Fibroblast of skin of abdomen (primary cell): ENCODE measurements at places on chromosomes 13 and 19.

DNA sequence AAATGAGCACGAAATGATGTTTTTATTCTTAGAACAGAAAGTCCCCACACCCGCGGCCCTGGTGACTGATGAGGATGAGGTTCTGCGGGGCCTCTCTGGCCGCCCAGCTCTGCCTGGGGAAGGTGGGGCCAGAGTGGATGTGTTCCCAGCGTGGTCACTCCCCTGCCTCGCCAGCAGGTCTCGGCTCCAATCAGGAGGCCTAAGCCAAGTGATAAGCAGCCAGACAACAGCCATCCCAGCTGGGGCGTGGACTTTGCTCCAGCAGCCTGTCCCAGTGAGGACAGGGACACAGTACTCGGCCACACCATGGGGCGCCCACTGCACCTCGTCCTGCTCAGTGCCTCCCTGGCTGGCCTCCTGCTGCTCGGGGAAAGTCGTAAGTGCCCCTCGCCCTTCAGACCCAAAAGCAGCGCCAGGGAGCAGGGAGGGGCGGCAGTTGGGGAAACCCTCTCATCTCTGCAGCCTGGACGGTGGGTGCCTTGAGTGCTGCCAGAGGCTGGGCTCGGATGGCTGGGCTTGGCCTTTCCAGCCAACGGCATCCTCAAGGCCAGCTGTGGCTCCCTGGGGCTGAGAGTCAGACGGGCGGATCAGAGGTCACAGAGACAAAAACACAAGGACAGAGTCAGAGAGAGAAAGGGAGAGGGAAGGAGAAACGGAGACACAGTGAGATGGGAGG is at the start of gene F10:
TSS of gene F10 (plus strand) at position 250 of the 676 bp plus-strand sequence. CDS start at position 307, 57 bp downstream.
- no peak for DNase-seq

GRCh38 chr13:56718791-56719190 is 421.9 kb upstream of the PRR20A start:
- DNase-seq: no peak

- DNase-seq: no peak
Measured at GRCh38 chr13:82879921-82880320, 1002.4 kb downstream of the SLITRK1 start.

GRCh38 chr19:46537136-46538097 is 41.8 kb upstream of the PNMA8B start:
- DNase-seq: no peak

DNA sequence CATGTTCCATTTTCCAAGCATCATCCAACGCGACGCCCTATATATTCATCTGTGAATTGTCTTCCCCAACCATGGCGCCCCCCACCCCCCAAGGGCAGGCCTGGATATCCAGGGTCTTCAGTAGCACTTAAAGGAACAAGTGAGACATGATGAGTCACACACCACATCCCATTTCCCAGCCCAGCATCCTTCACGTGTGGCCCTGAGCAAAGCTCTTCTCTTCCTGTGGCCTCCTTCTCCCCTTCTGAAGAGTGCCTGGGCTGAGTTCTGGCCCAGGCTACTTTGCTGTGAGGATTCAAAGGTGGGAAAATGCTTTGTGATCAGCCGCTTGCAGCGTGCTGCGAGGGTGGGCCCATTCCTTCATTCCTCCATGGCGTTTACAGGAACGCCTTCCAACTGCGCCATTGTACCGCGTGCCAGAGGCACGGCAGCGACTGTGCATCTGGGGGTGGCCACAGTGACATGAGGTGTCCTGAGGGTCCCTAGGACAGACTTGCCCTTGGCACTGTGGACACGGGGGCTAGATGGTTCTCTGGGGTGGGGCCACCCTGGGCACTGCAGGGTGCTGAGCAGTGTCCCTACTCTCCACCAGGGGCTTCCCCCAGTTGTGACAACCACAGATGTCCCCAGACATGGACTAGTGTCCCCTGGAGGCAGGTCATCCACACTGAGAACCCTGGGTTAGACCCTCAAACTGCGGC is 11.7 kb downstream of the PLIN4 start:
- DNase-seq: peak; percentile 68

- peak; percentile 50 for DNase-seq
Measured at GRCh38 chr19:41934849-41935374, 6.7 kb upstream of the ERFL start.

DNA sequence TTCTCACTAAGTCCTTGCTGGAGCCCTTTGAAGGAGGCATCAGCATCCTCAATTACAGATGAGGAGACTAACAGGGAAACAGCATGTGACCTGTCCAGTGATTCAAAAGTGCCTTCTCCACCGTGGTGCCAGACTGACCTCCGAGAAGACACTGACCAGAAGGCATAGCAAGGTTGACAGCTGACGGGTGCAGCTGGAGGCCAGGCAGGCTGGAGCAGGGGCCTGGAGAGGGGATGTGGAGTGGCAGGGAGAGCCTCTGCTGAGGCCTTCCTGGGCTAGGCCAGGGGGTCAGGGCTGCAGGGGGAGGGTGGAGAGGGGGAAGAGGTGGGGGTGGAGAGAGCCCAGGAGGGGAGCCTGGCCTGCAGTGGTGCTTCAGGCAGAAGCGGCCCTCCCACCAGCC is 66.3 kb downstream of the KCTD15 start:
- DNase-seq: no peak

GRCh38 chr19:53958168-53958571 is 4.6 kb upstream of the CACNG8 start:
- no peak for DNase-seq

DNA sequence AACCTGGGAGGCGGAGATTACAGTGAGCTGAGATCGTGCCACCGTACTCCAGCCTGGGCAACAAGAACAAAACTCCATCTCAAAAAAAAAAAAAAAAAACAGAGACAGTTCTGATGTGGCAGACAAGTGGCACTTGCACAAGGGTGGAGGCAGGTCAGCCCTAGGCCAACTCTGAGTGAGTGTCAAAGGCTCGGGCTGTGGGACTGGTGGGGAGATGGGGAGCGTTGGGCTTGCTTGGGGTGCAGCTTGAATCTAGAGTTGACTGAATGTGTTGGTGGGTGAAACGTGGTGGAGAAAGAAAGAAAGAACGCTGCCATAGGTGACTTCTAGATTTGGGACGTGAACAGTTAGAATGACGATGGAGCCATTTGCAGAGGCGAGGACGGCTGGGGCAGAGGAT is 121.3 kb upstream of the SPACA7 start:
- DNase-seq: no peak

DNA sequence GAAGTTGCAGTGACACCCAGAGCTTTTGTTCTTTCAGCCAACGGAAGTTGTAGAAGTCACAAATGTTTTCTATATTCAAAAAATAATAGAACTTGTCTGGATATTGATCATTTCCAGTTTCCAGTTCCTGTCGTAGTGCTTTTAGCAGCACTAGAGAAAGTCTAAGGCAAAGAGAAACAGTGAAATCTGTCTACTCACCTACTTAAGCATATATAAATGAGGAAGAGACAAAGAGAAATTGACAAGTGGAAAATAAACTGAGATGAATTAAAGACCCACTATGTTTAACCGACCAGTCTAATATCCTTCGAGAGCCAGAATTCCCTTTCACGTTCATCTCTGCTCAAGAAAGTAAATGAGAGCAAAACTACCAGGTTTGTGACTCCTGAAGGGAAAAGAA is 36.7 kb downstream of the DACH1 start:
- no peak for DNase-seq

GRCh38 chr13:67877031-67877430 is 646.9 kb upstream of the PCDH9 start:
- no peak for DNase-seq

DNA sequence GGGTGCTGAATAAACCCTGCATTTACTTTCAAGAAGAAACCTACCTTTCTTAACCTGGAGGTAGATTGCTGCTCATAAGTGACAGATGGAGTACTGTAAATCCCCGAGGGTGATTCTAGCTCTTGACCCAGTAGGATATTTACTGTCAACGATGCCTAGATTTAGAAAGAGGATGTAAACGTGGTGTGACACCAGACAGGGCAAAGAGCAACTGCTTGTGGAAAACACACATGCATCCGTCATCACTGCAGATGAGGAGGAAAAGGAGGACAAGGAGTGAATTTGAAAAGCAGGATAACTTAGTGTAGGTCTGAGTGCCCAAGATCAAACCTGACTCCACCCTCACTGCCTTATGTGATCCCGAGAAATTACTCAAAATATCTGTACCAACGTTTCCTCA is 9.8 kb upstream of the CLN5 start:
- no peak for DNase-seq

DNA sequence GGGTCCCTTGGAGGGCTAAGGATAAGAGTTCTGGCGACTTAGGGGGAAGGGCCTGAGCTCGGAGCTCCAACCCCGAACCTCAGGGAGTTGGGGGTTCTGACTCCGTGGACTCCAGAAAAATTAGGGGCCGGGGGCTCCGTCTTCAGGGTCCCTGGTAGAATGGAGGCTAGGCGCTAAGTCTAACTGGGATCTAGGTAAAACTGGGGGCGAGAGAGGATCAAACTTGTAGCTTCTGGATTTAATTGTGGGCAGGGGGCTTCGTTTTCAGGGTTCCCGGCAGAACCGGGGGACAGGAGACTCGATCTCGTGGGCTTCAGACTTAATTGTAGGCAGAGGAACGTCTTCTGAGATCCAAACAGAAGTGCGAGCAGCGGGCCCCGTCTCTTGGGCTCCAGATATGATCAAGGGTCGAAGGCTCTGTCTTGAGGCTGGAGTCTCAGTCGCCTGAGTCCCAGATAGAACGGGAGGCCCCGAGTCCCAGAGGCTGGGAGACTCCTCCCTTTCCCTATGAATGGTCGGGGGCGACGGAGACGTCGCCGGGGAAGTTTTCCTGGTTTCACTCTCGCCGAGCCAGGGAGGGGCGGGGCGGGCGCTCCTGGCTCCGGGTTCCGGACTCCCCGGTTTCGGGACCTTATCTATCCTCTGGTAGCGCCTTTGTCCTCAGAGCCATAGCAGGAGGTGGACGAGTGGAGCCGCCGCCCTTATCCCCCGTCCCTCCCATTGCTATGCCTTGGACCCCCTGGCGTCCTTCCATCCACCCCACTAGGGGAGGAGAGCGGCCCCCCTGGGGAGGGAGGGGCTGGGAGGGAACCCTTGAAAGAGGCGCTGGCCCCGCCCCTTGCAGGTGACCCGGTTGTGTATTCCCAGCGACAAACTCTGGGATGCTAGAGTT is 1.3 kb downstream of the NECTIN2 start:
- DNase-seq: peak; percentile 42

GRCh38 chr19:12695096-12695495 is 1.3 kb downstream of the FBXW9 start:
- DNase-seq: no peak

GRCh38 chr13:21218351-21219035 is 42.0 kb downstream of the MRPL57 start:
- no peak for DNase-seq

GRCh38 chr19:10979951-10980381 is 19.1 kb downstream of the SMARCA4 start:
- no peak for DNase-seq

- no peak for DNase-seq
Measured at GRCh38 chr19:10422046-10422461, 1.7 kb downstream of the PDE4A start.

GRCh38 chr13:44748439-44748838 is 172.3 kb upstream of the TSC22D1 start:
- DNase-seq: no peak

DNA sequence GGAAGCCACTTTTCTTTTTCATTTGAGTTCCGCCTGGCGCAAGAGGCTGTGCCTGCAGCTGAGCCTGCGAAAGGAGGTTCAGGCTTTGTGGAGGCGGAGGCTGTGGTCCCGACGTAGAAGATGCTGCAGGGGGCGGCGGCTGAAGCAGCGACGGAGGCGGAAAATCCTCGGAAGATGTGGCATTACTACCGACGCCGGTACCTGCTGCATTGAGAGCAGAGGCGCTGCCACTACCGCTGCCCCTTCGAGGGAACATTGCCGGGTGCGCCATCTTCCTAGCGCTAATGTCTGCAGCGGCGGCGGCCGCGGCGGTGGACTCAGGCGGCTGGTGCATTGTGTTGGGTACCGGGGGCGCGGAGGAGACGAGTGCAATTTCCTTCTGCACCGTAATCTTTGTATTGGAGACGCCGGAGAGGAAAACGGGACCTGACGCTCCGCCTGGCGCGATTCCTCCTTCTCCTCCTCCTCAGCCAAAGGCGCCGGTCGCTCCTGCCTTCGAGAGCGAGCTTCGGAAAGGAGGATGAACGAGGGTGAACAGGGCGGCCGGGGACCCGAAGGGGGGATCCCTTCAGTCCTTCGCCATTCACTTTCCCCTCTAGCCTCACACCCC is at the start of gene TSC22D1:
TSS of gene TSC22D1 (minus strand) at position 590 of the 610 bp plus-strand sequence. CDS start at position 334, 256 bp downstream.
- peak; percentile 51 for DNase-seq

- peak; percentile 48 for DNase-seq
Measured at GRCh38 chr19:43809762-43810696, 7.8 kb upstream of the LYPD5 start.
